ENCODE measurements at places on chromosomes 1 and 21.

- no peak for DNase-seq
These were observed 458.3 kb downstream of the LMO4 start for GRCh38 chr1:87786861-87787545.

GRCh38 chr1:101995984-101996745 is 561 bp downstream of the OLFM3 start:
- DNase-seq, result no peak

DNA sequence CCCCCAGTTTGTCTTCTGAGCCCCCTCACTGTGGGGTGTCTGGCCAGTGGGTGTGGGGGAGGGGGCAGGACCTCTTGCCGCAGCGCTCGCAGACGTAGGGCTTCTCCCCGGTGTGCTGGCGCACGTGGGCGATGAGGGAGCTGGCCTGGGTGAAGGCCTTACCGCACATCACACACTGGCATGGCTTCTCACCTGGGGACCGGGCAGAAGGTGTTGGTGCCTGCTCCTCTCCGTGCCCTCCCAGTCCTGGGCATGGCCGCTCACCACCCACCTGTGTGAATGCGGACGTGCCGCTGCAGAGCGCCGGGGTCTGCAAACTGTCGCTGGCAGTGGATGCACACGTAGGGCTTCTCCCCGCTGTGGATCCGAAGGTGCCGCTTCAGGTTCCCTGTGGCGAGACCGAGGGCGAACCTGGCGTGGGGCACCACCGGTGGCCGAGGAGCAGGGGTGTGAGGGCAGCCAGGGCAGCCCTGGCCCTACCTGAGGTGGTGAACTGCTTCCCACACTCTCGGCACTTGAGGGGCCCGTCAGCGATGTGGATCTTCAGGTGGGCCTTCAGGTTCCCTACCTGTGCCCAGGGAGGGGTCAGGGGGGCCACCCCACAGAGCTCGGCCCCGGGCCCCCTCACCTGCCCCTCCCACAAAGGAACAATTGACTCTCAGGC is 32.4 kb downstream of the ZBTB17 start:
- no peak for DNase-seq

DNA sequence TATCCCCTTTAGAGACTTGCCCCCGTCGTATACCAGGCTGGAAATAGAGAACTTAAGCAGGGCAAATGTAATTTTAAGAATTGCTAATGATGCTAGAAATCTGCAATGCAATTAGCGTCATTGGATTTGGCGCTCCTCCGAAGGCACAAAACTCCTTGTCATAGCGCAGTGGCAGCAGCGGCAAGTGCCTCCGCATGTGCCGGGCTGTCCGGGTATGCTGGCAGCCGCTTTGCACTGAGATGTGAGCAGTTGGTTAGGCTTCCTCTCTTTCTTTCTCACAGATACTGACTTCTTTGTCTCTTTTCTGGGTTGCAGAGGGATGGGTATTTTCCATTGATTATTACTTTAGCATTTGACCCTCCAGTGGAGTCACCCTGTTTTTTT is 193.4 kb upstream of the LMO4 start:
- DNase-seq, result no peak

GRCh38 chr1:62781841-62782543 is 1.9 kb upstream of the ATG4C start:
- DNase-seq, result no peak

DNA sequence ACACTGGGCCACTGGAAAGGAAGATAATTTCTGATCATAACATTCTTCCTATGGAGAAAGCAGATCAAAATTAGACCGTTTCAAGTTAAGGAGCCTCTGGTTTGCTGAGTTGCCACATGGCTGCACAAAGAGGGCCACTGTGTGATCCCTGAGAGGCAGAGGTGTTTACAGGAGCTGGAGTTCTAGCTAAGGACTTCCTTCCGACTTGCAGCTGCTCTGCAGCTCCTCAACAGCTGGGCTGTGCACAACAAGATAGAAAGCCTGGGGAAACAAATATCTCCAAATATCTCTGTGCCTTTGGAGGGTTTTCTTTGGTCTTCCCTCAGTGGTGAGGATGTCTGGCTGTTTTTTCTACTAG is 26.8 kb downstream of the GADD45A start:
- no peak for DNase-seq

DNA sequence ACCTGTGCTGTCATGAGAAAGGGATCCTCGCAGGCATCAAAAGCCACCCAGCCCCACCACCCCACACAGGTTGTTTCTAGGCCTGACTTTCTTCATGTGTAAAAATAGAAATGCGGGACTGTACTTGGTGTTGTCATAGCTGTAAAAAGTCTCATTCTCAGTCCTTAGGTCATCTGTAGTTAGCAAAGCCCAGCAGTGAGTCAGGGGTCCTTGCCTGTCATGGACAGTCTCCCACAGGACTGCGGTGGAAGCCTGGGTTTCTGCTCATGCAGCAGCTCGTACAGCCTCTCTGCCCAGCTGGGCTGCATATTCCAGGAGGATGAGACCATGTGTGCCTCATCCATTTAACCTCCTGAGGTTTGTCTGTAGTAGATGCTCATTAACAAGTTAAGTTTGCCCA is 58.2 kb downstream of the MRPS6 start:
- no peak for DNase-seq

DNA sequence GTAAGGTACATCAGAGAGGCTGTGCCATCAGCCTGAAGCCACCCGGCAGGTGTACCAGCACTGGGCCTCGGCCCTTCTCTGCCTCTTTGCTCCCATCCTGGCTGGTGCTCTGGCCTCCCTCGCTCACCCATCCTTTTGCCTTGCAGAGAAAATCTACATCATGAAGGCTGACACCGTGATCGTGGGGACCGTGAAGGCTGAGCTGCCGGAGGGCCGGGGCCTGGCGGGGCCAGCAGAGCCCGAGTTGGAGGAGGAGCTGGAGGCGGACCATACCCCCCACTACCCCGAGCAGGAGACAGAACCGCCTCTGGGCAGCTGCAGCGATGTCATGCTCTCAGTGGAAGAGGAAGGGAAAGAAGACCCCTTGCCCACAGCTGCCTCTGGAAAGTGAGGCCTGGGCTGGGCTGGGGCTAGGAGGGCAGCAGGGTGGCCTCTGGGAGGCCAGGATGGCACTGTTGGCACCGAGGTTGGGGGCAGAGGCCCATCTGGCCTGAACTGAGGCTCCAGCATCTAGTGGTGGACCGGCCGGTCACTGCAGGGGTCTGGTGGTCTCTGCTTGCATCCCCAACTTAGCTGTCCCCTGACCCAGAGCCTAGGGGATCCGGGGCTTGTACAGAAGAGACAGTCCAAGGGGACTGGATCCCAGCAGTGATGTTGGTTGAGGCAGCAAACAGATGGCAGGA is 24.5 kb upstream of the TNFRSF1B start:
- no peak for DNase-seq

- DNase-seq, result no peak
These were observed 2.5 kb upstream of the DENND2D start for GRCh38 chr1:111202707-111203623.

DNA sequence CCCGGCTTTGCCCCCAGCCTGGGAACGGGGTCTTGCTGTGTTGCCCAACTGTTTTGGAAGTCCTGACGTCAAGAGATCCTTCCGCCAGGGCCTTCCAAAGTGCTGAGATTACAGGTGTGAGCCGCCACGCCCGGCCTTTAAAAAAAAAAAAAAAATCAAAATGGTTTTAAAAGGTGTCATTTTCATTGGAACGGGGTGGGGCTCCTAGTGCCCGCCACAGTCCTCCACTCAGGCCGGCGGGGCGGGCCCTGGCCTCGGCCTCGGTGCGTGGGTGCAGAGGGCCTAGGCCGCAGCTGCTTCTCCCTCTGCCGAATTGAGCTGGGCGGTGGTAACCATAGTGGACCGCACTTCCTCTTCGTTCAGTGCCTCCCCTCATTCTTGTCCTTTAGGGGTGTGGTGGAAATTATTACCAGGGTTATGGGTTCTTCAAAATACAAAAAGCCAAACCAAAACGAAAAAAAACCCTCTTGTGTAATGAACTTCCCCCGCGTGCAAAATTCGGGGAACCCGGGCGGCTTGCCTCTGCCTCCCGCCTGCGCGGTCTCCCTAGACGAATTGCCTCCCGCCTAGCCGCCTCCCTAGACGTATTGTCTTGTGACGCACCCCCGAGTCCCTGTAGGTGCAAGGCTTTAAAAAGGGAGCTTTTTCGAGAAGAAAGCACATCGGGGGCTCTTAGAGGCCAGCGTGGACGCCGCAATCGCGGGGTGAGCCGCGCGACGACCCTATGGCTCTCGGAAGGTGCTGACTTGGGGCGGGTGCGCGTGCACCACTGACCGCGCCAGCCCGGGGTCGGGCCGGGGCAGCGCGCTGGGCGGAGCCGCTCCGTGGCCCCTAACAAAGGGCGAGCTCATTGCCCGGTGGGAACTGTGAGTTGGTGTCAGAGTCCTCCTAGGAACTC is 10.5 kb upstream of the SPEN start:
- peak; percentile 66 for DNase-seq

DNA sequence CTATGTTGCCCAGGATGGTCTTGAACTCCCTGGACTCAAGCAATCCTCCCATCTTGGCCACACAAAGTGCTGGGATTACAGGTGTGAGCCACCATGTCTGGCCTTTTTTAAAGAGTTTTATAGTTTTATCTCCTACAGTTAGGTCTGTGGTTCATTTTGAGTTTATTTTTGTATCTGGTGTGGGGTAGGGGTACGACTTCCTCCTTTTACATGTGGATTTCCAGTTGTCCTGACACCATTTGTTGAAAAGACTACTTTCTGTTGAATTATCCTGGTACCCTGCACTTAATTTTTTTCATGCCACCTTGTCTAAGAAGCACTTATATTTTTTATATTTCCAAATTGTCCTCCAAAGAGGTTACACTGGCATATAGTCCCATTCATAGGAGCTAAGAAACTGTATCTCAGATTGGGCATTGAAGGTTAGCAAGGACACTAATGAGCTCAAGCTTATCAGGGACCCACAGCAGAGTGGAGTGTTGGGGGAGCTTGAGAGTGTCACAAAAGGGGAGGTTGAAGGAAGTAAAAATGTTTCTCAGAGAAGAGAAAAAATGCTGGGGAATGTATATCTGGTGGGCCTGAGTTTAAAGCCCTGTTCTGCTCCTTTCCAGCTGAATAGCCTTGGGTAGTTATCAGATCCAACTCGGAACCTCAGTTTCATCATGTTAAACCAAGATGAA is 23.4 kb upstream of the MEF2D start:
- no peak for DNase-seq

GRCh38 chr1:223853748-223854147 is 8.0 kb upstream of the TP53BP2 start:
- no peak for DNase-seq

GRCh38 chr1:165408518-165408917 is 36.4 kb downstream of the RXRG start:
- no peak for DNase-seq

DNA sequence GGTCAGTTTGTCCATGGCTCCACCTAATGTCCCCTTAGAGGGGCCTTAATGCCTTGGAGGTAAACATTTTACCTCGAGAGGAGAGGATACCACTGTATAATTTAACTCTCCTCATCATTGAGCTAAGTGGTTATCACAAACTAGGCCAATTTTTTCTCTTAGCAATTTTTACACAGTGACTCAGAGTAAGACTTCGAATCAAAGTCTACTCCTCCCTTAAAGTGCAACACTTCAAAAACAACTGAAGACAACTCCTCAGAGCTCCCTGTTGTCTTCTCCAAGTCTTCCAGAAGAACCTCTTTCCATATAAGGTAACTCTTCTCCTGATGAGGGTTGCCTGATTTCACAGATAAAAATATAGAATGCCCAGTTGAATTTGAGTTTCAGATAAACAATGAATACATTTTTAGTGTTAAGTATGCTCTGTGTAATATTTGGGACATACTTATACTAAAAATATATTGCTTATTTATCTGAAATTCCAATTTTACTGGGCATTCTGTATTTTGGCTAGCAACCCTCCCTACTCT is 4.9 kb upstream of the PTGFRN start:
- DNase-seq, result no peak

- DNase-seq, result no peak
These were observed 11.8 kb downstream of the NHLH2 start for GRCh38 chr1:115829023-115829674.

GRCh38 chr21:28727809-28728208 is 264.9 kb downstream of the LTN1 start:
- no peak for DNase-seq

GRCh38 chr1:207898260-207898659 is 12.7 kb downstream of the CD34 start:
- no peak for DNase-seq

GRCh38 chr1:117392771-117393170 is 25.5 kb downstream of the MAN1A2 start:
- no peak for DNase-seq

DNA sequence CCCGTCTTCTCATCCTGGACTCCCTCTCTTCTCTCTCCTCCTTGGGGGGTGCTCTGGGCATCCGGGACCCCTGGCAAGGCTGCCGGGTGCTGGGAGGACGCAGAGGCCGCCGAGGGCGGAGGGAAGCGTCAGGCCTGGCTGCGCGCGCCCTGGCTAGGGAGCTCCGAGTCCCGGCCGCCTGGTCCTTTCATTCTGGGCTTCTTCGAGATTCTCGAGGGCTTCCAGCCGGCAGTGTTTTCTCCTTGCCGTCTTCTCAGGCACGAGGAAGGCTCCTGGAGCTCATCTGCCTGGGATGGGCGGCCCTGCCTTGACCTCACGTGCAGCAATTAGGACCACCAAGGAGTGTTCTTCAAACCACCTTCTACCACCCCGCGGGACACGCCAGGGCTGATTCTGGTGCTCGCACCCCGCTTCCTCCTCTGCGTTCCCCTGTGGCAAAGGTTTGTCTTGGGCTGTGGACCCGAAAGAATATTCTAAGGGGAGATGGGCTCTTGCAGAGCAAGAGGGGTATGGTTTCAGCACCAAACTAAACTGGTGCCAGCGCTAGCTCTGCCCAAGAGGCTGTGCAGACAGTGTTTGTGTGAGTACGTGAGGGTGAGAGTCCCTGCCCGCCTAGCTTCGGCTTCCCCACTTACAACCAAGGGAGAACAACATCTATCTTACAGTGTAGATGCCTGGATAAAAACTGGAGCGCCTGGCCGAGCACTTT is 36.5 kb downstream of the PIK3CD start:
- no peak for DNase-seq

- peak; percentile 31 for DNase-seq
These were observed 77.8 kb downstream of the BACH1 start for GRCh38 chr21:29376556-29376955.

DNA sequence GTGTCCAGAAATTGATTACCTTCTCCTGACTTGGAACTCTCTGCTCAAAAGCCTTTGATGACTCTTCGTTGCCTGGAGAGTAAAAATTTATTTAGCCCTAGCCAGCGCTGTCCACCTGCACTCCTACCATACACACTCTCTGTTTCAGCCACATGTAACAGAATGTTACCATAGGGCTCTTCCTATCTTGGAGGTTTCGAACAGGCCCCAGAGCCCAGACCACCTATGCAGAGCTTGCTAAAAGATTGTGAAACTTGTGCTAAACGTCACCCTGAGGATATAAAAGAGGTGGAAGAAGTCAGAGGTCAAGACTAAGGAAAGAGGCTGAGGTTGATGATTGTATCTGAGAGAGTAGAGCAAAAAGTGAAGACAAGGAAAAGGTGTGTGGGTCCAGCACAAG is 237.0 kb upstream of the HOOK1 start:
- no peak for DNase-seq

Measured in stimulated activated CD4-positive, alpha-beta T cell treated with anti-CD3 and anti-CD28 coated beads, Interleukin-2, amount 100 ng/mL, for 4 hours (primary cell).